Cerebellar nuclear complex (tissue), 1 donor: ENCODE measurements at places on chromosomes 4 and X.

DNA sequence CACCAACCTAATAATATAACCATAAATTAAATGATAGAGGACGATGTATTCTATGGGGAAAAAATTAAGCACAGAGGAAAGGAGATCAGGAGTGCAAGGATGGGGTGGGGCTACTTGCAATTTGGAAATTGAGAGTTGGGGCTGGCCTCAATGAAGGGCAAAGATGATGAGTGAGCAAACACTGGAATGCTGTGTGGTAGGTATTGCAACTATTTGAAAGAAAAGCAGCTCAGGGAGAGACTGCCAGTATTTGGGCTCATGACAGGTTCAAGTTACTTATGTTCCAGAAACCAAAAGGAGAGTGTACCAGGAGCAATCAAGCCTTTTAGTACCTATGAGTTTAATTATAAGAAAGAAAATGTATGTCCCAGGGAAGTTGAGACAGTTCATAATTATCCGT is 47.4 kb downstream of the ASIC5 start:
- DNase-seq = no peak

GRCh38 chr4:69518102-69518501 is 22.4 kb upstream of the UGT2B4 start:
- DNase-seq = no peak

DNA sequence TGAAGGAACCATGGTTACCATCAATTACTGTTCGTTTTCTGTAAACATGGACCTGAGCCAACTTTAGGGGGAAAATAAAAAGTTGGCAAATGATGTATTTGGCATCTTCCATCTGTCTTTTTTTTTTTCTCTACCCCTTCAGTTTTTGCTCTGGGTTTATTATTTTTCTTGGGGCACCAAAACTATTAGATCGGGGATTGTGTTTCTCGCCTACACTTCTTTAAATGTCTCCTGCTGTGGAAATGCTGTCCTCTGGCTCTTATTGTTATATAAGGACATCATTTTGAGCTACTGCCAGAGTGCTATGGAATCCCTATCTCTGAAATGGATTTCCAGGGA is 234.0 kb upstream of the SLIT2 start:
- DNase-seq = no peak

GRCh38 chr4:174933083-174933482 is 14.9 kb downstream of the ADAM29 start:
- DNase-seq = no peak

DNA sequence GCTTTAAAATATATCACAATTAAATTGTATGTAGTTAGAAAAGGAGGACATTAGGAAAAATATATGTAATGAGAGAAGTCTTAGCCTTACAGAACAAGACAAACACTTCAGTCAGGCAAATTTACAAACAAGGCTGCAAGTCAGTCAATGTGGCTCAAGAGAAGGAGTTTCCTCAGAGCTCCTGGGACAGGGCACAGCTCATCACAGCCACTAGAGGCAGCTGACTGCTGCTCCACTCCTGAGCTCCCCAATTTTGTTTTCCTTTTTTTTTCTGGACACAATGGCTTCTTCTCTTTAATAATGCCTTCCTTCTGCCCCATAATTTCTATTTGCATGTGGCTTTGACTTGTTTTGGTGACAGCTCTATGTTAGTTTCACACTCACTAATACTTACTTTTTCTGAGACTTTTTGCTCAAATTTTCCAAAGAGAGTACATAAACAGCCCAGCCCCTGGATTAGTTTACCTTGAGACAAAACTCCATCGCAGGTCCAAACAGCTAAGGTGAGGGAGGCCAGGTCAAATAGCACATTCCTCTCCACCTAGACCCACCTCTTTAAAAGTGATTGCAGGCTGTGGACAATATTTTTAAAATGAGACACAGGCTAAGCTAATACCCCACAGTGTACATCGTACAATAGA is 850.4 kb upstream of the FRG1 start:
- DNase-seq = no peak

GRCh38 chrX:373641-374471 is 12.9 kb downstream of the PPP2R3B start:
- DNase-seq = no peak

GRCh38 chrX:112913807-112914206 is 73.2 kb upstream of the AMOT start:
- DNase-seq = no peak

DNA sequence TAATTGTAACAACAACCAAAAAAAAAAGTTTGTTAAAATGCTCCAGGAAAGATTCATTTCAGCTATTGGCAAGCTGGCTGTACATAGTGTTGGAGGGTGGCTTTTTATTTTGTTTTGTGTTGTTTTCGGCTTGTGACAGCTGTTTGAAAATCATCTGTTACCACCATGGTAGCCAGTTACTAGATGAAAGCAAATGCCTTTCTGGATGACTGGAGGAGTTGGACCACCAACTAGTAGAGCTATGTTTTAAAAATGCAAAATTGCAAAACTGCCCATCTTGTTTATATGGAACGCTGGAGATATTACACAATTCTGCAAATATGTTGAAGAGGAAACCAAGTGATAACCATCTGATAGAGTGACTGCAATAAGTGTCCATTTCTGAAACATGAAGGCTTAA is 53.2 kb upstream of the TNIP3 start:
- no peak for DNase-seq

- DNase-seq = no peak
These were observed 61.7 kb upstream of the DDX60 start for GRCh38 chr4:168380290-168380689.

DNA sequence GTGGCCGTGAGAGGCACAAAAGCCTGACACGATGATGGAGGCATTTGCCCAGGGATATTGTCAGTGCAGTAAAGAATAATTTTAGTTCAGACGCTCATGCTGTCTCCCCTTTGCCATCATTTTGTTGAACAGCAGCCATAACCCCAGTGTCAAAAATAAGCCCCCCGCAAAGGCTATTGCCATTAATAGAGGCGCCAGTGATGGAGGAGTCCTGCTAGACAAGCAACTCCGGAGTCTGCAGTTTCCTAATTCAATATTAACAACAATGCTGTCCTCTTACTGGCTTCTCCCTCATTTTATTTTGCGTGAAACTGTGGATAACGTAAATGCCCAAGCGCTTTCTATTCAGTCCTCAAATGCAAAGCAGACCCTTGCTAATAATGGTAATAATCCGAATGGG is 603 bp upstream of the SMS start:
- no peak for DNase-seq

DNA sequence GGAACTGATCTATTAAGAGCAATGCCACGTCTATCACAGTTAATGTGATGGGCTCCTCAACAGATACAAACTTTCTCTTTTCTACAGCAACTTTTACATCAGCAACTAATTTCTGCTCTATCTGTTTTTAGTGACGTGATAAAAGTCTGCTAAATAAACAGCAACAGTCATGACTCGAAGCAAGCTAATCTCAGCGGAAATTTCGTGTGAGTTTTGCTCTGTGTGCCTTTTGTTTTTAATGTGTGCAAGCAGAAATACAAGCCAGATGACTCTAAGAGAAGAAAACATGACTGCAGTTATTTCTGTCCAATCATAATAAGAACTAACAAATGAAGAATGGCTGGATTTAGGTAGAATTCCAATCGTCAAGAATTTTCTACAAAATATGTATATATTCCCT is 214.3 kb downstream of the LDB2 start:
- no peak for DNase-seq

DNA sequence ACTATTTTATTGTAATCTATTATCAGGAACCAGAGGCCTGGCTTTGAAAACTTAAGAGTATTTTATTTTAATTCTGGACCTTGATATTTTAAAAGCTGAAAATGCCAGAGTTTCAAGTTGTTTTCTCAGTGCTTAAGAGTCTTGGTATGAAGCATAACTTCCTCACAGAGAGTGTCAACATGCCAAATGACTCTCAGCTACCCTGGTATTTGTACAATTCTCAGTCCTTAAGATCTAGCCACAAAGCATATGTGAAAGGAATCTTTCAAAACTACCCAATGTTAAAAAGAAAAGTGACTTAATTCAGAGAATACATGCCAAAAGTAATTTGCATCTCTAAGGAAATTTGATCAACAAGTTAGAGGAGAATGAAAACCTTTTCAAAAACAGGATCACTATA is 171.9 kb downstream of the DKK2 start:
- no peak for DNase-seq

- DNase-seq = no peak
These were observed 42.5 kb upstream of the LEF1 start for GRCh38 chr4:108210989-108211835.

DNA sequence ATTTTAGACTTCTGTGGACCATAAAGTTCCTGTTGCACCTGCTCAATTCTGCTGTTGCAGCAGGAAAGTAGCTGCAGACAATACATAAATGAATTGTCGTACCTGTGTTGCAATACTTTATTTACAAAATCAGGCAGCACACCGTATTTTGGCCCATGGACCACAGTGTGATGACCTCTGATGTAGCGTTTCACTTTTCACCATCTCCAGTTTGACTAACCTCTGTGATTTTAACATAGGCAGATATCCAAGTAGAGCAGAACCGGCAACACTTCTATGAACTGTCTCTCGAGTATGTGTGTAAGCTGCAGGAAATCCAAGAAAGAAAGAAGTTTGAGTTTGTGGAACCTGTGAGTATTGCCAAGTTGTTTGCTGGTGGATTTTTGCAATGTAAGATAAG is 132.7 kb downstream of the ARHGAP10 start:
- DNase-seq = no peak

GRCh38 chr4:134018846-134019245 is 182.7 kb downstream of the PABPC4L start:
- DNase-seq = no peak

GRCh38 chr4:85681921-85682320 is 207.0 kb downstream of the ARHGAP24 start:
- DNase-seq = no peak

GRCh38 chr4:144189121-144189520 is 48.6 kb upstream of the GYPA start:
- no peak for DNase-seq

- no peak for DNase-seq
These were observed 68.2 kb downstream of the DKK2 start for GRCh38 chr4:106967892-106968291.

DNA sequence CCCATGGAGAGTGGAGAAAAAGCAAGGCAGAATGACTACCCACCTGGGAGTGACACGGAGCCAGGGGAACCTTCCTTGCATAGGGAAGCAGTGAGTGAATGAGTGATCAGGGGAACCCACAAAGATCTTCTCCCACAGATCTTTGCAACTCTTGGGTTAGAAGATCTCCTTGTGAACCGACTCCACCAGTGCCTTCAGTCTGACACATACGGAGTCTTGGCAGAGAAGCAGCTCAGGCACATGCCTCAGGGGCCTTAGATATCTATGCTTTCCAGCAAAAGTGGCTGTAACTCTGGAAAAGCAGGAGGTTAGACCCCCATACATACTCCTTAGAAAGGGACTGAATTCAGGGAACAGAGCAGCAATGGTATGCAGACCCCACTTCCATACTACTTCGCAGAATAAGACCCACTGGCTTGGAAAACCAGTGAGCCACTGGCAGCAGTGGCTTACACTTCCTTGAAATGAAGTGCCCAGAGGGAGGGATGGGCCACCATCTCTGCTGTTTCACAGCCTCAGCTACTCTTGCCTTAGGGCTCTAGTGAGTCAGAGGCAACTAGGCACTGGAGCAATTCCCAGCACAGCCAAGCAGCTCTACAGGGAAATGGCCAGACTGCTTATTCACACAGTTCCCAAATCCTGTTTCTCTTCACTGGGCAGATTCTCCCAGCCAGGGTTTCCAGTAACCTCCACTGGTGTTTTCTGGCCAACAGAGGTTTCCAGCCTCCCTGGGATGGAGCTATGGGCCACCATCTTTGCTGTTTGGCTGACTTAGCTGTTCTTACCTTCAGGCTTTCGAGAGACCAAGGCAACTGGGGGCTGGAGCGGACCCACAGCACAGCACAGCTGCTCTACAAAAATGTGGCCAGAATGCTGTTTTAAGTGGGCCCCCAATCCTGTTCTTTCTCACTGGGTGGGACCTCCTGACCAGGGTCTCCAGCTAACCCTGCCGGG is 82.8 kb upstream of the TCEAL2 start:
- DNase-seq = no peak

GRCh38 chr4:40829586-40829985 is 79.8 kb downstream of the NSUN7 start:
- DNase-seq = no peak

DNA sequence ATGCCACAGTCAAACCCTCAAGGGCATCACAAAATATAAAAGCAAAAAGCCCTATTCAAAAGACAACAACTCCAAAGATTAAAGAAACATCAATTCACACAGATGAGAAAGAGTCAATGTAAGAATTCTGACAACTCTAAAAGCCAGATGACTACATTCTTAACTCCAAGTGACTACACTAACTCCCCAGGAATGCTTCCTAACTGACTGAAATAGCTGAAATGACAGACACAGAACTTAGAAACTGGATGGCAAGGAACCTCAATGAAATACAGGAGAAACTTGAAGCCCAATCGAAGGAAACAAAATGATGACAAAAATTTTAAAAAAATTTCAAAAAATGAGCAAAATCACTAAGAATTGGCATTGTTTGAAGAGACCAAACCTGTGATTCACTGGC is 1047.6 kb upstream of the PCDH10 start:
- DNase-seq = no peak

DNA sequence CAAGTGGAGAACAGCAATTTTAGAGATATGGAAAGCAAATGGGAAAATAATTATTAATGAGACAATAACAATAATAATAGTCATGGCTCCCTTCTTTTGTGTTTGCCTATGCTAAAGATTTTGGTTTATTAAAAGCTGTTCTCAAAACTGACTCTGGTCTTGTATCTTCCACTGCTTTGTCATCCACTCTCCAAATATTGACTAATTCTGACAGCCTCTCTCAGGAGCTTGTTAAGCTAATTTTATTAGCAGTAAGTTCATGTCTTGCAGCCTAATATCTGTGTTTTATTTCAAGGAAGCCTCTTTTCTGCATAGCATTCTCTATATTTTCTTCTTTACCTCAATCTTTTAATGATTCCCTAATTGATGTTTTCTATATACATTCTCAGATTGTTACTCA is 1419.8 kb downstream of the ARAP2 start:
- DNase-seq = no peak

DNA sequence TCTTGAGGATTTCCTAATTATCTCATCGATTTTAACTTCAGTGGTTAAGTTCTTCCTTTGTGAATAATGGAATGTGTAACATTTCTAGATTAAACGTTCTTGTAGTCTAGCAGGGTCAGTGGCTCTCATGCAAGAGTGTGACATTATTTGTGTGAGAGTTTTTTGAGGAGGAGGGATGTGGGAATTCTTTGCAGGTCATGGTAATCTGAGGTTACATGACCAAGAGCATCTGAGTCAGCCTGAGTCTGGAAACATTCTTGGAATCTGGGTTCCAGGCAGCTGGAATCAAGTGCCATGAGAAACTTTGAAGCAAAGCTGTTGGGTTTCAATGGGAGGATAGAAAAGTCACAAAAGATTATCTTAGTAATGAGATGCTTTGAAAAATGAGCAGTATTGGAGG is 49.5 kb downstream of the GK start:
- DNase-seq = no peak

GRCh38 chrX:39904816-39905537 is 192.8 kb downstream of the BCOR start:
- no peak for DNase-seq
